ENCODE measurements at places on chromosomes 1 and 21.

GRCh38 chr1:148363439-148363810 is 119.7 kb downstream of the PPIAL4G start:
- DNase-seq, result no peak

GRCh38 chr1:93810316-93810715 is 68.7 kb downstream of the DNTTIP2 start:
- no peak for DNase-seq

DNA sequence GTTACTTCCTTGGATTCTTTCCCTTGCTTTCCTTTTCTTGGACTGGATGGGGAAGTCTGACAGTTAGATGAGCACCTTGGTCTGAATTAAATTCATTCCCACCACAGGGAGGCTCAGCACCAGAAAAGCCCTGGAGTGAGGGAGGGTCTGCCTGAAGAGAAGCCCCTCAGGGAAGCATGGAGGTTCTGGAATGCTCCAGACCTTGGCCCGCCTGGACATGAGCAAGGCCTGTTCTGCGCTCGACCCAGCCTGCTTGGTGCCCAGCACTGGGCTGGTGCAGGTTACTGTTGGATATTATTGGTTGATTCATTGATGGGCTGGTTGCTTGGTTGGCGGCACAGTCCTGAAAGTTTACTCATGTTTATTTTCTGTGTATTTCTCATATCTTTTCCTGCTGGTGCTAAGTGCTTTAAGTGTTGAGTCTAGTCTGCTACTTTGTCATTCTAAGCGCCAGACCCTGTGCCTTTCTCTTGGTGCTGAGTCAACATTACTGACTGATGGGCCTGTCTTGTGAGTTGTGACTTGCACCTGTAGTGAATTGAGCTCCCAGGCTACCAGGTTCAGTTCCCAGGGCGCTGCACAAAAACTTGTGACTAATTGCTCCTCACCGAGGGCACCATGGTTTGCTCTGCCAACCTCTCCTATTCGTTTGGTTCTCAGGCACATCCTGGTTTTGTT is 538.5 kb downstream of the KIF26B start:
- DNase-seq, result no peak

GRCh38 chr1:11229203-11229602 is 33.1 kb downstream of the MTOR start:
- no peak for DNase-seq

- no peak for DNase-seq
Observed at GRCh38 chr1:107776900-107777663, 187.9 kb downstream of the VAV3 start.

DNA sequence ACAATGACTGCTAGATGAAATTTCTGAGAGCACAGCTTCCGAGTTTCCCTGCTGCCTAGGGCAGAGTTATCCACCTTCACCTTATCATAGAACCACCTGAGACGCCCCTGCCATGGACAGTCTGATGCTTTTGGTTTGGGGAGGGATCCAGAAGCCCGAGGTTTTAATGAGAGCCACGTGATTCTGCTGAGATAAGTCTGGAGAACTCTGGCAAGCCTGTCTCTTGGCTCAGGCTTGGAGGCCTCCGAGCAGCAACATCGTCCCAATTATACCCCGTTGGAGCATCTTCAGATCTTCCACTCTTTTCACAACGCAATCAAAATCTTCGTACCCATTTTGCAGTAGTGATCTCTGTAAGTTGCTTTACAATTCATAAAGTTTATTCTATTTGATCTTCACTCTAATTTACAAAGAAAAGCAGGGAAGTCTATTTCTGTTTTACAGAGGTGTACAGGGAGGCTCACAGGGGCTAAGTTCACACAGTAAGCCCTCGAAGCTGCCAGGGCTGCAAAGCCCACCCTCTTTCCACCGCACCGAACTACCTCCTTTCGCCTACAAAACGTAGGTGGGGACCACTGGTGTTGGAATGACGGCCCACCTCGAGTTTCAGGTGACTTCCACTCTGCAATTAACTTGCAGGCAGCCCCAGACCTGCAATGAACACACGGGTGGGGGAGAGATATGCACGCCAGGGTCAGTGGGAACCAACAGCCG is 513 bp upstream of the HHAT start:
- DNase-seq, result no peak

- no peak for DNase-seq
Observed at GRCh38 chr1:84758968-84759491, 68.8 kb upstream of the SSX2IP start.

- no peak for DNase-seq
Observed at GRCh38 chr1:220500372-220500771, 27.6 kb upstream of the MARK1 start.

All from fibroblast of the conjunctiva (primary cell).